ENCODE measurements at places on chromosomes 12 and 14. TPM values are rescaled to one million over a fixed set of nuclear protein-coding genes. Genes with fewer than 3 reads are reported as not detected.

The RNASE4 gene
- 0.54 TPM for total RNA-seq

The CLEC12A gene
- not detected for total RNA-seq

The SHMT2 gene
- total RNA-seq: 67.2 TPM

- no peak for DNase-seq
- no peaks in the 10 kb centered on the region for H3K4me1 ChIP-seq
- H3K36me3 ChIP-seq: no peaks in the 10 kb centered on the region
- no peak overlapping the region for H3K27ac ChIP-seq
- H3K27me3 ChIP-seq: no peaks in the 10 kb centered on the region
- no peak overlapping the region for H3K4me3 ChIP-seq
Observed at GRCh38 chr14:69288956-69289705, 29.2 kb downstream of the GALNT16 start.

- H3K27ac ChIP-seq: no peak overlapping the region
- no peak overlapping the region for H3K4me3 ChIP-seq
- H3K4me1 ChIP-seq: no peaks in the 10 kb centered on the region
Observed at GRCh38 chr12:1830981-1831963, 10.9 kb downstream of the LRTM2 start.

Data from T-cell (primary cell).